Omental fat pad (tissue), 4 donors: ENCODE measurements at places on chromosomes 1 and 21.

DNA sequence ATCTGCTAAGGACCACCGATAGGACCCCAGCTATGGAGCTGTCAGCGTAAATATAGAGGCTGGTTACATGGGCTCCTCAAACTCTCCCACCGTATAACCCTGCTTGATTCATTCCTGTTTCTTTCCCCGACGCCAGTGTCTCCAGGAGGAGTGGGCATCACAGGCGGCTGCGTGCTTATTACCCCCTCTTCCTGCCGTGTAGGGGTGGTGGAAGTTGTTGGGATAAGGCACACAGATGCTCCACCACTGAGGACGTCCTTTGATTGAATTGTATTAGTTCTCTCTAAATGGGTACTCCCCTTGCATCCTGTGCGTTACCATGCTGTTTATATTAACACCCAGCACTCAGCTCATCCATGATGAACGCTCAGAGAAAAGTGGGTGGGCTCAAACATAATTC is 104.6 kb downstream of the ZBTB18 start:
- no peak for DNase-seq

GRCh38 chr1:208829595-208829994 is 585.4 kb upstream of the PLXNA2 start:
- DNase-seq: no peak

DNA sequence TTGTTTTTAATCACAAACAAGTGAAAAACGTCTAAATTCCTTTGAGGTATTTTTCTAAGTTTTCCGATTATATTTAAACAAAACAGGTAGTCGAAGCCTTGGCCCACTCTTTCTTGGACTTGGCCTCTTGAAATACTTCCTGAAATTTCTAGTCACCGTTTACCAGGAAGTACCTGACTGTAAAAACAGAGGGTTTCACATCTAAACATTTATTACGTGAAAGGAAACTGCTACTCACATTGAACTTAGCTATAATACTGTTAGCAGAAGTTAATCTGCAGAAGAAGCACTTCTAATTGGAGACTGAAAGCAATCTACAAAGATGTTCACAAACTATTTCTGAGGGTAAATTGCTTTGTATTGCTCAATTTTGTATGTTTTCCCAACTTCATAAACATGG is 526.0 kb upstream of the ADGRL4 start:
- DNase-seq: no peak

- DNase-seq: no peak
Measured at GRCh38 chr21:34949499-34949898, 99.6 kb downstream of the RUNX1 start.
